ENCODE measurements at places on chromosomes 1 and 21.
A peak's percentile ranks its signal among the peaks of the same experiment; 100 is the strongest.

- DNase-seq = no peak
Measured at GRCh38 chr1:108767115-108767514, 20.6 kb downstream of the STXBP3 start.

- no peak for DNase-seq
Measured at GRCh38 chr1:8013399-8013798, 12.7 kb downstream of the ERRFI1 start.

- no peak for DNase-seq
Measured at GRCh38 chr21:24730661-24731060, 876.6 kb downstream of the MRPL39 start.

DNA sequence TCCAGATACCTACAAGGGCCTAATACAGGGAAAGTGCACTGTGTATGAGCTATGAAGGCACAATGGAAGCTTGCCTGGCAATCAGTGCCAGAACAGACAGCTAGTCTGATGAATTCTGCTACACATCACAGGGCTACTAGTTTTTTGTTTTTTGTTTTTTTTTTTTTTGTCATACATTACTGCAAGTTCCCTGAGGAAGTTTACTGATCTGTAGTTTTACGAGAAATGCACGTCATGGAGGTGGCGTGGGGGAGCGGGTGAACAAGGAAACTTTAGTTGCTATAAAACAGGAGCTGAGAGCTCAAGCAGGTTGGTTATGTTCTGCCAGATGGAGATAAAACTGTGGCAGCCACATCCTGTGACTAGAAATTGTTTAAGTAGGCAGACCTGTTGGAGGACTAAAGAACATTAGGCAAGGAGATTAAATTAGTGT is 17.7 kb downstream of the PTPRC start:
- no peak for DNase-seq

- DNase-seq = no peak
Measured at GRCh38 chr1:204419064-204419403, 7.4 kb upstream of the PPP1R15B start.

DNA sequence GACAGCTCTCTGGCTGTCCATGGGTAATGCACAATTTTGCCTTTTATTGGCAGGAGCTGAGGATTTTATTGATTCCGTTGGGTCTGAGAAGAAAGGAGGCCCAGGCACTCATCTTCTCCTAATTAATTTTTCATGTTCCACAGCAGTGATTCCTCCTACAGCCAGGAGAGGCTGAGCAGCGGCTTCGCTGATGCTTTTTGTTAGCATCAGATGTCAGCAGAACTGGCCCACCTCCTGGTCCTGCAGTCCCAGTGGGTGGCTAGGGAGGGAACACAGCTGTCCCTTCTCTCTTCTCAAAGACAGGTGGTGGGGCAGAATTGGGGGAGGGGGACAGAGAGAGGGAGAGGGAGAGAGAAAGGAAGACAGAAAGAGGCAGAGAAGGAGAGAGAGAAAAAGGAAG is 5.7 kb downstream of the MT1HL1 start:
- no peak for DNase-seq

DNA sequence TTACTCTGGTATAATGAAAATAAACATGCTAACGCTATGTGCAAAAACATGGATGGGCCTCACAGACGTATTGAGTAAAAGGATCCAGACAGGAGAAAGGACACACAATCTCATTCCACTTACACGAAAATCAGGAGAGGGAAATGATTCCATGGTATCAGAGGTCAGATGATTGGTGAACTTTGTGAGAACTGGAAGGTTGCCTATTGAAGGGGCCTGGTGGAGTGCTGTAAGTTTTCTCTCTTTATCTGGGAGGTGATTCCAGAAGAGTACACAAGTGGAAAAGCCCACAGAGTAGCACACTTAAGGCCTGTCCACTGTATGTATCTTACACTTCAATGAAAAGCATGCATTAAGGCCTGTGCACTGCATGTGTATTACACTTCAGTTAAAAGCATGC is 9.6 kb downstream of the GSTM2 start:
- no peak for DNase-seq

DNA sequence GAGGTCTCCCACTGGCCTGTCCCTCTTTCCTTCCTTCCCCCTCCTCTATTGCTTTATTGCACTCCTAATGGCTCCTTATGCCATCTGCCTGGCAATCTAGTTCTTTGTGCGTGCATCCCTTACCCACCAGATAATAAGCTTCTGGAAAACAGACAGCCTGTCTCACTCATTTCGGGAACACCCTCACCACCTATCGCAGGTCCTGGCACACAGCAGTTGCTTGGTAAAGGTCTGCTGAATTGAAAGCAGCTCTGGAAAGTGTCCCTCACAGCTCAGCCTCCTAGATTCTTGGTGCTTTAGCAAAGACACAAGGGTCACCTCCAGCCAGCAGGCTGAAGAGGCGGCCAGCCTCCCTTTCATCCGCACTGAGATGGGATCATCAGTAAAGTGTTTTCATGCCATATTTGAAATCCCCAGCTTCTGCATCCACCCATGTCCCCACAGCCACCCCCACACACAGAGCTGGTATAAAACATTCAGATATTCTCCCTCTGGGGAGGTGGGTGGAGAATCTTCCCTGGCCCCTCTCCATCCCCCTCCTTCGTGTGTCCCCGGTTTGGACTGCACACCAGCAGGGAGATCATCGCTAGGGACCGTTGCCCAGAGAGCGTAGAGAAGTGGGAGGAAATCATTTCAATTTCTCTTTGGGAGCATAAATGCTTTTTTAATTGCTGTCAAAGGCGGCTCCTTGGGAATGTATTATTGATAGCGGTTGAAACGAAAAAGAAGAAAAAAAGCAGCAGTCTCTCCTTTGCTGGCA is 29.1 kb upstream of the ATP2B4 start:
- no peak for DNase-seq

DNA sequence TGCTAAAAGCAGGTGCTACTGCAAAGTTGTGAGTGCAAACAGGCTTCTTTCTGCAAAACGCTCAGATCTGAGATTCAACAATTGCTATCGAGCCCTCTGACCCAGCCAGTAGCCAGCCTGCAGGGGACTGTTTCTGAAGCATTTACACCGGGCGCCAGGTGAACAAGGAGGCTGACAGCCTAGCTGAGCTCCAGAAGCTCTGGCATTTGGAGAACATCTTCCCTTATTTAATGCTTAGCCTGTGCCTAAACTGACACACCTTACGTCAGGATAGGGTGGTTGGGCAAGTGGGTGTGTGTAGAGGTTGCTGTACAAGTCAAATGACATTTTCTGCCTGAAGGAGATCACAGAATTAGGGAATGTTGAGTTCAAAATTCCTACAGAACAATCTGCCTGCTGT is 15.8 kb upstream of the PLA2G2C start:
- no peak for DNase-seq

GRCh38 chr1:161196521-161197451 is 2.1 kb downstream of the ADAMTS4 start:
- no peak for DNase-seq

GRCh38 chr1:117653732-117654492 is 48.1 kb downstream of the TENT5C start:
- DNase-seq = no peak

GRCh38 chr1:77371396-77371795 is 89.6 kb downstream of the AK5 start:
- DNase-seq = no peak

DNA sequence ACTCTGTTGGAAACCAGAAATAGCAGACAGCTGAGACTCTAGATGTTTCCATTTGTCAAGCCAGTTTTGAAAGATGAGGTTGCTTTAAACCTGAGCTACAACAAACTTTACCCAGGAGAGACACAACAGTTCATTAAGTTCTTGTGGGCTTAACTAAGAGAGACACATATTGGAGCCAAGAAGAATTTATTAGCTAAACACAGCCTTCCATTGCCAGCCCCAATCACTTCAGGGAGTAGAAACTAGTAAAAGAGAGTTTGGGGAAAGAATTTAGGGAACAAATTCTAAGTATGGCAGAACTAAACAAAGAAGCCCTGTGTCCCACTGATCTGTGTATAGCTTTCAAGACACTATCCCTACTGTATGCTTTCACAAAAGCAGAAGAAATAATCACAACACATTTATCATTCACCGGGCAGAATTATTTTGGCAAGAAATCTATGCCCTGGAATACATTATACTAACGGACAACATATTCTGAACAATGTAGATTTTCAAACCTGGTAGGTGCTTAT is 87.3 kb upstream of the KAZN start:
- no peak for DNase-seq

DNA sequence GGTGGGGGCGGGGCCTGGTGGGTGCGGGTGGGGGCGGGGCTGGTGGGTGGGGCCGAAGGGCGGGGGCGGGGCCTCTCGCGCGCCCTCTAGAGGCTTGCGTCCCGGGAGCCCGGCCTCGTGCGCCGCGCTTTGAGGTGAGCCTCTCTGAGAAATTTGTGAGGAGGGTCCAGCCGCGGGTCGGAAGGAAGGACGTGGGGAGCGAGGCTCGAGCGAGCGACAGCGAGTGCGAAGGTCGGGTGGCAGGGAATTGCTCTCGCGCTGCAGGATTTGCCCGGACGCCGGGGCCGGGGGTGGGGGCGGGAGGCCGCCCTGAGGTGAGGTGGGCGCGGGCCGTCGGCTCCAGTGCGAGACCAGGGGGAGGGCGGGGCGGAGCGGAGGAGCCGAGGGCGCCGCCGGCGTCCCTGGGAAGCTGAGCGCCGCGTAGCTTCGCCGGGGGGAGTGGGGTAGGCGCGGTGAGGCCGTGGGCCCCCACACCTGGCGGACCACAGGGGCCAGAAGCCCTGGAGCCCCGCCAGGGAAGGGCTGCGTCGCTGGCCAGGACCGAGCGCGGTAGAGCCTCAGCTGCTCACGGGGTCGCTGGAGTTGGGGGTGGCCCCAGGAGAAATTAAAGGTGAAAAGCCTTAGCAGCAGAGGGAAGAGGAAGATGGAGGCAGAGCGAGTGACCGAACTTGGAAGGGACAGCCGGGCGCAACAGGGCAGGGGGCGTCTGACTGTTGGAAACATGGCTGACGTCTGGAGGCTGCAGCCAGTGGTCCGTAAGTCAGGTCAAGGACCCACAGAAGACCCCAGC is 754 bp upstream of the LSS start:
- peak; percentile 43 for DNase-seq

DNA sequence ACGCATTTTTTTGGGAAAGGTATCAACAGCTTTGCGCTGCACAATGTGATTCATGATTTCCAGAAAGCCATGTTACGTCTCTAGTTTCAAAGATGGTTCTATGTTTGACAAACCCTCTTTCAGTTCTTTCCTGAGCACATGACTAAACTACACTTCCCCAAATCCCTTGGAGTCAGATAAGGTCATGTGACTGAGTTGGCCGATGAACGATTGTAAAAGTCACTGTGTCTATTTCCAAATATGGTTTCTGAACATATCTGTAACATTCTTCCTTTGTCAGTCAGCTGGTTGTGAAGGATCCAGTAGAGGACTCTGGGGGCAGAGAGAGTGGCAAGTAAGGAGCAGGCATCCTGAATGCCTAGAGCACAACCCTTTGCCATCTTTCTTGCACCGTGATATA is 35.4 kb downstream of the TMPRSS15 start:
- no peak for DNase-seq

- DNase-seq = peak; percentile 43
Measured at GRCh38 chr1:235075048-235075776, 53.4 kb downstream of the TOMM20 start.

Measured in HTR-8/SVneo (cell line).